ENCODE measurements at places on chromosomes 11 and 22.

GRCh38 chr11:99934008-99934407, 753.1 kb upstream of the ARHGAP42 start:
- DNase-seq, result no peak

- no peak for DNase-seq
Measured at GRCh38 chr11:27339941-27340340, 23.1 kb downstream of the CCDC34 start.

GRCh38 chr11:12073886-12074285, 36.5 kb upstream of the MICAL2 start:
- DNase-seq, result no peak

GRCh38 chr11:33893711-33894397, 2.0 kb upstream of the LMO2 start:
- DNase-seq, result peak; percentile 59

GRCh38 chr11:29320196-29320595, 696.6 kb downstream of the KCNA4 start:
- DNase-seq, result no peak

Data from stimulated activated CD4-positive, alpha-beta T cell treated with anti-CD3 and anti-CD28 coated beads, Interleukin-4, amount 100 ng/mL, for 4 hours (primary cell).